Stimulated activated CD8-positive, alpha-beta memory T cell treated with anti-CD3 and anti-CD28 coated beads, Interleukin-15, amount 100 ng/mL, for 24 hours (primary cell): ENCODE measurements at places on chromosomes 5 and 9.

DNA sequence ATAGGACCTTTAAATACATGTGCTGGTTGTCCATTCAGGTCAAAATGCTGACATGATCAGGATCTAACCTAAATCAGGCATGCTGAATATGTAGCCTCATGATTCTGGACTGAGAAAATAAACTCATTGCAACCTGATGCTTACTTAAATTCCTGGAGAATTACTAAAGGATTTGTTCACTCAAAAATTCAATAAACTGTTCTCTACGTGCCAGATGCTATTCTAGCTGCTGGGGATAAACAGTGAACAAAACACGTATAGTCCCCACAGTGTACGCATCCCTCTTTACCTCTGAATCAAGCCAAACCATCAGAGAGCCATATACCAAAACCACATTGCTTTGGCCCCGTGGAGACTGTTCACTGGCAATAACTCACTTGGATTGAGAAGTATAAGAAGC is 6.1 kb downstream of the SCAI start:
- no peak for DNase-seq

DNA sequence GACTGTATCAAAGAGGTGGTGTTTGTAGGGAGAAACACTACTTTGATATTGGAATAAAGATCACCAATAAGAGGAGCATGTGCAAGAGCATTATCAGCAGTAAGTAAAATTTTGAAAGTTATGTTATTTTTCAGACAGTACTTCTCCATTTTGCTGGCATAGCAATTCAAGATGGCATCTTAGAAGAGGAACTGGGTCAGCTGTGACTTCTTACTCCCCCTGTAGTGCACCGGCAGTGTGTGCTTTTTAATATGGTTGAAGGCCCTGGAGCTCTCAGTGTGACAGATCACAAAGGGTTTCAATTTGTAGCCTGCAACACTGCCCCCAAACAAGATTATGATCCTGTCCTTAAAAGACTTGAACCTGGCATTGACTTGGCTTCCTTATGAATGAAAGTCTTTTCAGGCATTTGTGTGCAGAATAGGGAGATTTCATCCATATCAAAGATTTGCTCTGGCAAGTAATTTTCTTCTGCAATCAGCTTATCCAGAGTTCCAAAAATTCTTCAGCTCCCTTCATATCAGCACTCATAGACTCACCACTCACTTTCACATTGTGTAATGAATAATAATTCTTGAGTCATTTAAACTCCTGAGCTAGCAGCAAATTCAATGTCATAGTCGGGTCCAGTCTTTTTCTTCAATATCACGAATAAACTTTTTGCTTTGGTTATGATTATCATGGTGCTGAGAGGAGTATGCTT is 105.7 kb upstream of the MAMDC2 start:
- DNase-seq, result no peak

DNA sequence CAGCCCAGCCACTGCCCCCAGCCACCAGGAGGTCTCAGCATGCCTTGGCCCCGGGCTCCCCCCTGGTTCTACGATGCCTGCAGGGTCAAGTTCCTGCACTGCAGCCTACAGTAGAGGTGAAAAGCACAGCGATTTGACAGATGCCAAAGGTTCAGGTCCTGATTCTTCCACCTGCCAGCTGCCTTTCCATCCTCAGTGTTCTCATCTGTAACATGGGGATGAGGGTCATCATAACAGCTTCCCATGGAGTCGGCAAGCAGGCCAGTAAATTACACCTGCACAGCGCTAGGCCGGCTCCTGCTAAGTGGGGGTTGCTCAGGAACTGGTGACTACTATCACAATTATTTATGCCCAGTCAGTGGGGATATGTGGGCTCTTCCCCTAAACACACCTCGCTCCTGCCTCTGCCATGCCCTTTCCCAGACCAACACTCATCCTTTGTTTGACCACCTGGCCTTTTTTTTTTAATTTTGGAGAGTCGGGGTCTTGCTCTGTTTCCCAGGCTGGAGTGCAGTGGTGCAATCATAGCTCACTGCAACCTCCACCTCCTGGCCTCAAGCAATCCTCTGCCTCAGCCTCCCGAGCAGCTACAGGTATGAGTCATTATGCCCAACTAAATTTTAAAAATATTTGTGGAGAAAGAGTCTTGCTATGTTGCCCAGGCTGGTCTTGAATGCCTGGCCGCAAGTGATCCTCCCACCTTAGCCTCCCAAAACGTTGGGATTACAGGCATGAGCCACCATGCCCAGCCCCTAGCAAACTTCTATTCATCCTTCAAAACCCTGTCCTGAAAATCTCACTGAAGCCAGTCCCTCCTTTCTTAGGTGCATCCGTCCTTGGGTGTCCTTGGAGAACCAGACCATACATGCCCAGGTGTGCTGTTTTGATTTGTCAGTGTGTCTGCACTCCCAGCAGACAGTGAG is 6.4 kb downstream of the ENG start:
- no peak for DNase-seq

DNA sequence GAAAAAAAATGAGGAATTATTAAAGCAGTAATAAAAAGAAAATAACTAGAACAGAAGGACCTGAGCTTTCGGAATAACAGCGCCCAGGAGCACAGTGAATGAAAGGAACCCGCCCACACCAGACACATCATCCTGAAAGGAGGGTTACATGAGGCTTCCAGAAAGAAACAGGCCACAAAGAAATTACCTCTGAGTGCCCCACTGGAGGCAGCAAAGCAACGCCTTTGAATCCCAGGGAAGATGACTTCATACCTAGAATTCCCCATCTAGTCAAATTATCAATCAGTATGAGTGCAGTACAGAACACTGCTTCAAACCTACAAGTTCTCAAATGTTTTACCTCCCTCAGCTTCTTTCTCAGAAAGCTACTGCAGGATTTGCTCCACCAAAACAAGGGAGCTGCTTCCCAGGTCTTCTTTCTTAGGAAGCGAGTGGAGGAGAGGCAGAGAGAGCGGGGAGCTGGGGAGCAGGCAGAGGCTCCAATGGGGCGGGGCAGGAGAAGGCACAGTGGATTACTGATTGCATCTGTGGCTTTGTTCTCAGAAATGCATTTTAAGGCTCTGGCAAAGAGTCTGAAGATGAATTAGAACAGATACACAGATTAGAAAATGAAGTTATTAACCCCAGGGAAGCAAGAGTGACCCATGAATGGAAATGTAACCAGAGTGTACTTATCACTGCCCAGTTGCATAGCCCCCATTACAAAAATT is 87.1 kb downstream of the SEMA4D start:
- DNase-seq, result no peak

DNA sequence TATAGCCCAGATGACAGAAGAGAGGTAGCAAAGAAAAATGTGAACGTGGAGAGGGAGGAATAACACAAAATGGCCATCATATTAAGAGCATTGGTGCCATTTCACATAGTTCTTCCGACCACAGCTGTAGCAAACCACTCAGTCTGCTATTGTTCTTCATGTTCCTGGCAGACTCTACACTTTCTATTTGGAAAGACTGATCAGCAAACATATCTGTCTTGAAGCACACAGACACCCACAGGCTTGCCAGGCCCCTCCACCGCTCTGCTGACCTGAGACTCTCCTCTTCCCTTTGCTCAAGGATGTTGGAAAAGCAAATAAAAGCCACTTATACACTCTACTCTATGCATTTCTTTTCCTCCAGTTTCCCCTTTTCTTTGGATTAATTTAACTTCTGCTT is 298.0 kb downstream of the FBXL7 start:
- DNase-seq, result no peak

DNA sequence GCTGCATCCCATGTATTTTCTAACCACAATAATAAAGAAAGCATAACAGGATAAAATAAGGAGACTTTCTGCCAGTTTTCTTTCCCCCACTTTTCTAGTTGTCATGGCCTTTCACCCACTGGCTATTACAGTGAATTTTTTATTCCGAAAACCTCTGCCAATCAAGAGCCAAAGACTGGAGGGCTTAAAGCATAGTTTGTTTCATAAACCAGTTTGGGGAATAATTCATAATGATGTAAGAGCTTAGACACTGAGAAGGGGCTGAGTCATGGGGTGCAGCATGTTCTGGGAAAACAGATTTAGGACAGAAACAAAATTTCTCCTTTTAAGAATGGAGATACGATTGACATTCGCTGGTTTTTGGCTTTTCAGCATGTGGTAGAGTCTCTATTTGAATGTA is 4.4 kb upstream of the GLIPR2 start:
- DNase-seq, result no peak

GRCh38 chr5:15191012-15191411 is 309.0 kb upstream of the FBXL7 start:
- DNase-seq, result no peak

DNA sequence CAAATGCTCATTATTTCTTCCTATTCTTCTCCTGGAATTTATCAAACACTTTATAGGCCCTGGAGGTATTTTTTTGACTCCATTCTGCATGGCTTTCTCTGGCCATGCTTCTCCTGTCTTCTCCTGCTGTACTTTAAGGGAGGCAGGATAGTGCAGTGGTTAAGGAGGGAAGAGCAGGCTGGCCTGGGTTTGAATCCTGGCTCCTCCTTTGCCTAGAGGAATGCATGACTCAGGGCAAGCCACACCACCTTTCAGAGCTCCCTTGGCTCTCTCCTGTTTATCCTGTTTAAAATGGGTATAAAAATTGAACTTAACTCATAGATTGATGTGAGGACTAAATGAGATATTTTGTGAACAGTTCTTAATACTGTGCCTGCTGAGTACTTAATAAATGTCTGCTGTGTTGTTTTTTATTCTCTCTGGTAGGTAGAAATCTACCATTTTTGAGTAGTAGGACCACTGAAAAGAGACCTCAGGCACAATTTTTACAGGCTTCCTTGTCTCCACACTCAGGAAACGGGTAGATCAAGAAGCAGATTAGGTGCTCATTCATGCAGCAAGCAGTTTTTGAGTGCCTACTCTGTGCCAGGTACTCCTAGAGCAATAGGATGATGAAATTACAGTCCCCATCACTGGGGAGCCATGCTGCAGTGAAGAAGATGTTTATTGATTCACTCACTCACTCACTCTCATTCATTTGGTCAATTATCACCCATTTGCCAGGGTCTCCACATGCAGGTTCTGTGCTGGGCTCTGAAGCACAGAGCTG is 32.7 kb upstream of the ARAP3 start:
- DNase-seq, result no peak

DNA sequence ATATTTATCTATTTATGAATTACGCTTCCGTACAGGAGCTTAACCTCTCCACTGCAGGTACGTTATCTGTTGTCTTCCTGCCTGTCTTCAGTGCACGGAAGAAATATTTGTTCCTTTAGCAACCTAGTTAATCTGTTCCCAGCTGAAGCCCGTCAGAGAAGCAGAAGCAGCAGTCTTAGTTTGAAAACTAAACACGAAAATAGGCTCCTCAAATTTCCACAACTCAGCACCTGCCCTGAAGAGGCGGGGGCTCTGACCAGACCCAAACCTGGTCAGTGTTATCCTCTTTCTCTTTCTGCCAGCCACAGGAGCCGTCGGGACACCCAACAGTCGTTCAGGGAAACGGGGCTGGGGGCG is 462 bp downstream of the NUDCD2 start:
- DNase-seq, result no peak

DNA sequence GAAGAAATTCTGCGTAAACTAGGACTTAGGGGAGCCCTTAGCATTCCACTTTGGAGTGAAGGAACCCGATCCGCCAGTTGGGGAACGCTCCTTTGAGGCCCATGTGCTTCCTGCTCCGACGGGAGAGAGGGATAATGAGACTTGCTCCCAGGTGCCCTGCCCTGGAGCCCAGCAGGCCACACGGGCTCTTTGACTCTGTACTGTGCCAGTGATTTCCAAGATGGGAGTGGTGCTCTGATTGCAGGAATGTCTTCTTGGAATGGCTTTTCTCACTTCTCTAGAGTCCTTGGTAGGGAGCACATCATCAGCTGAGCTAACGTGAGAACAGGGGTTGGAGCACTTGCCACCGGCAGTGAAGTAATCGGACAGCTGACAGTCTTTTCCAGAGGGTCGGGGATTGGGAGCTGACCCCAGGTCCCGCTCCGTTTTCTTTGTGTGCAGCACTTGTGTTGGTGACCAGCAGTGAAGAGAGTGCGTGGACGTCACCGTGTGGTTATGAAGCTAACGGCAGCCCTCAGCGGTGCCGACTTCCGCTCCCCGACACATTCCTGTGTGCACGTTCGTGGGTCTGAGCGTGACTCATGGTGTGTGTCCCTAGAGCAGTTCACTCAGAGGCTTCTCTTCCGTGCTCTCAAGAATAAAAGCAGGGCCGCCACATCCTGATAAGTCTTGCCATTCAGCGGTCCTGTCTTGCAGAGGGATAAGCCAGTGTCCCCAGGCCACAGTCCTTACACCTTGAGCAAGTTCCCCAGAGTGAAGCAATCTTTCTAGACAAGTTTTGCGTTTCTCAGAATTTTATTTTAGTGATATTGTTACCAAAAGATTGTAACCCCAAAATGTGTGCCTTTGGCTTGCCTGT is 25.6 kb downstream of the ABL1 start:
- DNase-seq, result no peak

DNA sequence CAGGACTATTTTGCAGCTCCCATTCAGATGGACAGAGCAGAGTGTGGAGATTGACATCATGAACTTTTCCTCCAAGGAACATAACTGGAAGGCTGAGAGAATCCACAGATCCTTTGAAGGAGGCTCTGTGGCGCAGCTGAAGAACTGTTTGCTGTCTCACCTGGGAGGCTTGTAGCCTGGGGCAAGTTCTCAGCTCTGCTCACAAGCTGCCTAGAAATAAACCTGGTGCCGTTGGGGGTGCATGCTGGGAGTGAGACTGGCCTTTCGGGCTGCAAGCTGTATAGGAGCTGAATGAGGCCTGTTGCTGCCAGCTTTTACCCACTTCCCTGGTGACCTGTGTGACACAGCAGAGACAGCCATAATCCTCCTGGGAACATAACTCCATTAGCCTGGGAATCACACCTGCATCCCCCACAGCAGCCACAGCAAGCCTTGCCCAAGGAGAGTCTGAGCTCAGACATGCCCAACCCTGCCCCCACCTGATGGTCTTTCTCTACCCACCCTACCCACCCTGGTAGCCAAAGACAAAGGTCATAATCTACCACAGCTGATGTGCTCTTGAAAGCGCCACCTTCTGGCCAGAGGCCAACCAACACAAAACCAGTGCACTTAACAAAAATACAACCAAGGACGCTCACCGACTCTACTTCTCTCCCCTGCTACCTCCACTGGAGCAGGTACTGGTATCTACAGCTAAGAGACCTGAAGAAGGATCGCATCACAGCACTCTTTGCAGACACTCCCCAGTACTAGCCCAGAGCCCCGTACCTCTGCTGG is 205.1 kb upstream of the MRPS30 start:
- no peak for DNase-seq

- DNase-seq, result no peak
These were observed 6.9 kb upstream of the SLC12A7 start for GRCh38 chr5:1118738-1119137.

DNA sequence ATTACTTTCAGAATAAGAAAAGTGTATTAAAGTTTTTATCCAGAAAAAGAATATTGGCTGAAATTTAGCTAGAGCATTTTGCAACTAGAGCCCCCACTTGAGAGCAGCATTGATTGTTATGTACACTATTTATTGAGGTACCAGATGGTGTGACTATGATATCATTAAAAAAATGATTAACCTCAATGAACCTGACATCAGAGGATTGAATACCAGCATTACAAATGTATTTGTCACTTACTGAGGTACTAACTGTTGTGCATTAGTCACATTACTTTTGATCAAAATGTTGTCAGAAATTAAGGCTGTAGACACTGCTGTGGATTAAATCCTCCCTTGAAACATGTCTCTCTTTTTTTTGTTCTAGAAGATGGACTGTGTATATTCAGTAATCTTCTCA is 127.8 kb upstream of the DHFR start:
- no peak for DNase-seq
